ENCODE measurements at places on chromosomes 3 and 15. TPM values are rescaled to one million over a fixed set of nuclear protein-coding genes. Genes with fewer than 3 reads are reported as not detected.

SERPINI1 gene
- not detected for total RNA-seq

TGM4 gene
- total RNA-seq = not detected

CFAP20DC gene
- not detected for total RNA-seq

NR1D2 gene
- 23.8 TPM for total RNA-seq

PLA2G4D gene
- not detected for total RNA-seq

UBE2E2 gene
- 7.1 TPM for total RNA-seq

BTLA gene
- total RNA-seq = 1.8 TPM

SLC22A14 gene
- total RNA-seq = not detected

PRR20G gene
- not detected for total RNA-seq

NOX5 gene
- 5.0 TPM for total RNA-seq

RNF111 gene
- total RNA-seq = 30.8 TPM

TMCO5A gene
- total RNA-seq = not detected

SLC2A2 gene
- 115 TPM for total RNA-seq

FBN1 gene
- 79.0 TPM for total RNA-seq

CFAP91 gene
- total RNA-seq = 21.5 TPM

MASP1 gene
- 2.0 TPM for total RNA-seq

NDN gene
- 23.2 TPM for total RNA-seq

CLPX gene
- total RNA-seq = 59.3 TPM

SEMA5B gene
- not detected for total RNA-seq

PTPN9 gene
- total RNA-seq = 17.3 TPM

ATP11B gene
- total RNA-seq = 145 TPM

HHATL gene
- total RNA-seq = 3.4 TPM

GADL1 gene
- total RNA-seq = not detected

GPR62 gene
- not detected for total RNA-seq
